Muscle of back (tissue), 13 donors: ENCODE measurements at places on chromosomes 7 and 10.

DNA sequence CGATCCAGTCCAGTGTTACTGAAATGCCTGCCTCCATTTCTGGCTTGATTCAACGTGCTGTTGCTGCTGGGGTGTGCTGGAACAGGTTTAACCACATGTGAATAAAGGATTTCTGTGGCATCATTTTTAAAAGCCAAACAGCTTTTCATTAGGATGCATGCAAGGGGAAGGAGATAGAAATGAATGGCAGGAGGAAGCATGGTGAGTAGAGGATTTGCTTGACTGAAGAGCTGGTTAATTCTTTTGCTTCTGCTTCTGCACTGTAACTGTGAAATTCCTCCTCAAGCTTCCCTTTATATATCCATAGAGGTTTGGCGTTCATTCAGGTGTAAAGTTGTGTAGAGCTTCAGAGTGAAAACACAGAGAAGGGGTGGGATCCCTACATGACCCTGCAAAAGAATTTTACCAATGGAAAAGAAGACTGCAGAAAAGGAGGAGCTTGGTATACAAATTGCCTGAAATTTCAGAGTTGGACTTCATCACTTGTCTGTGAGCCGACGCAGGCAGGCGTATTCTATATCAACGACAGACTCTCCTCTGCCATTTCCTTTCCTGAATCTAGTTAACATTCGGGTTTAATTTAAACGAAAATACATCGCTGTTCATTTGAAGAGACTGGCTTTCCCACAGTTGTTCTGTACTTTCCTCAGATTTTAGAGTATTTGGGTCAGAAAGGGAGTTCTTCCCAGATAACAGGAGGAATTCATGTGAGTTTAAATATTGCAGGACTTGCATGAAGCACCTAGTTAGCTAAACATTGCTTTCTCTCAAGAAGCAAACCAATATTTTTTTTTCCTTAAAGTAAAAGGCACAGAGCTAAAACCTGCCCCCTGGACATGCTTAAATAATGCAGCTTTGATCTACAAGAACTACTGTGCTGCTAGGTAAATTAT, at the start of gene SOSTDC1:
TSS of gene SOSTDC1 (minus strand) at position 270 of the 893 bp plus-strand sequence. CDS start at position 200, 70 bp downstream.
- DNase-seq: peak; percentile 69

DNA sequence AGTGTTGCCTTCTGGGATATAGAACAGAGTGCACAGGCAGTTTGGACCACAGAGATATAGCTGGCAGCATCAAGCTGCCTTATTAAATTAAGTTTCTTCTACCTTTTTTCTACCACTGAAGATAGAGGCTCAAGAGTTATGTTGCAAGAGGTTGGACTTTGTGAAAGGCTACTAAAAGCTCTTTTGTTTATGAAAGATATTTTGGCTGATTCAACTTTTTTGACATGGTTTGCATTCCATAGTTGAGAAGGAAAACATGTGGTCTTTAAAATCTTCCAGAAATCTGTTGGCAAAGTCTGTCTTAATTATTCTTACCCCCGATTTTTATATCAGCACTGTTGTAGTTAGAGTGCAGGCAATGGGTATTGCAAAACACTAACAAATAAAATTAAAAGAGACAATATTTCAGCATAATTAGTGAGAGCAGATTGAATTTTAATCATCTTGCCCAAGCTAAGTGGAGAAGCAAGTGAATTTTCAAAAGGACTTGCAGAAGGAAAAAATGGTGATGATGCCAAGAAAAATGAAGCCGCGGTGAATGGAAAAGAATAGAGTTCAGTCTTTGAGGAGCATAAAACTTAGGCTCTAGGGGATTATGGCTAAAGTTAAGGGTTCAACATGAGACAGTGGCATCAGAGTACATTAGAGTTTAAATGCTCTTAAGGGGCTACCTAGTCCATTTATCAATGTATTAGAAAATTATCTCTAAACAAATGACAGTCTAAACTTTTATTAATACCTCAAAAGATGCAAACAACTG, 450.9 kb upstream of the CNTNAP2 start:
- no peak for DNase-seq

- no peak for DNase-seq
Observed at GRCh38 chr7:77797734-77798393, 370 bp downstream of the TMEM60 start.

GRCh38 chr10:77463967-77464745, 173.5 kb downstream of the KCNMA1 start:
- DNase-seq: no peak

- DNase-seq: no peak
Observed at GRCh38 chr7:139453673-139454321, 29.7 kb downstream of the KLRG2 start.

GRCh38 chr7:1059200-1060091, 15.1 kb downstream of the GPR146 start:
- no peak for DNase-seq

DNA sequence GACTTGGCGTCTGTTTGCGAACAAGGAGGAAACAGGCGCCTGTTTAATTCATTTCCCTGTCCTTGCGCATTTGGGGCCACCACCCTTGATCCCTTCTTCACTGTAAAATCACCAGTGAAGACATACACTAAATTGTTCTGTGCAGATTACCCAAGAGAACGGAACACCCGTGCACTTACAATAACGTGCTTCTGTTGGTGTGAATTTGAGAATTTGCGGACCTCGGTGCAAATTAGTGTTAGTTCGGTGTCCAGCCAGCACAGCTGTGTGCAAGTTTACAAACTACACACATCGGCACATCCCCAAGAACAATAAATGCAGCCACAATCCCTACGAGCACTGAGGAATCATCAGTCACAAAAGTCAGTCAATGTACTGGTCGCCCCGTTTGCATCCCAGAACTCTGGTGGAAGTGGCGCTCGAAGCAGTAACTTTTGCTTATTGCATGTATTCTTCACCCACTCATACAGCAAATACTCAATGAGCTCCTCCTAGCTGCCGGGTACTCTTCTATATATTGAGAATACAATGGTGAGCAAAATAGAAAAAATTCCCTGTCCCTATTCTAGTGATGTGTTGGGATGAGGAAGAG, 786 bp upstream of the CNOT4 start:
- DNase-seq: peak; percentile 16

- DNase-seq: peak; percentile 69
Observed at GRCh38 chr7:15209429-15209828, 306.9 kb upstream of the DGKB start.

DNA sequence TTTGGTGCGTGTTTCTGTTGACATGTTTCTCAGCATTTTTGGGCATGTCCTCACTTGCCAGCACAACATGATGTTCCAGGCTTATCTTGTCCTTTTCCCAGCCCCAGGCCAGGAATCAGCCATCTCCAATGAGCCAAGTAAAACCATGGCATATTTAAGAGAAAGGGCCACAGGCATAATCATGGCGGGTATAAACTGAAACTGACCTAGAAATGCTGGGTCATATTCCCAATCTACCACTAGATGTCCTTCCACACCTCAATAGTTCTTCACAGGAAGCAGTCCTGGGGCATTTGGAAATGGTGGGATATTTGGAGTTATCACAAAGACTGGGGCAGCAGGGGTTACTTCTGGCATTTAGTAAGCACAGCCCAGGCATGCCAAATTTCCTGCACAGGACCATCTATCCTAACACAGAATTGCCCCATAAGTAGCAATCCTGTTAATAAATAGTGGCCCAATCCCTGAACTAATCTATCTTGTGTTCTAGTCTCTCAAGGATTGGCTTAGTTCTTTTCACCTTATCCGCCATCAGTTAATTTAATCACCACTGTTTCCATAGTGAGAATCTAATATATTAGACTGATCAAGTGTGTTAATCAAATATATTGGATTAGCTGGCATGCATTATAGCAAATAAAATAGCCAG, 101.6 kb downstream of the NPSR1 start:
- no peak for DNase-seq

DNA sequence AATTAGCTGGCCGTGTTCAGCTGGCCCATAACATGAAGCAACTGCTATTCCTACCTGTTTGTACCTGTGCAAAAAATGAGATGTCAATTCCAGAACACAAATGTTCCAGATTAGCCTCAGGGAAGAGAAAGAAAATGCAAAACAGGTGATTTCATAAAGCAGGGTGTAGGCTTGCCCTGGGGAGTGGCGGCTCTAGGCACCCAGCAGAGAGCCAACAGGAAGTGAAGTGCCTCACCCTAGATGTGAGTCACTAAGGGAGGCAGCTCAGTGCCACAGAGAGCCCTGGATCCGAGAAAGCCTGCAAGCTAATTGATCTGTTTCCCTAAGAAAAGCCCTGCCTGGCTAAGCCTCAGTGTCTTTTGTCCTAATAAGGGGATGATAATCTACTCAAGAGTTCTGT, 240.0 kb downstream of the ARHGAP21 start:
- no peak for DNase-seq

- DNase-seq: no peak
Observed at GRCh38 chr10:48296576-48297098, 9.8 kb upstream of the MAPK8 start.

GRCh38 chr10:116728526-116729096, 13.8 kb downstream of the HSPA12A start:
- DNase-seq: no peak

- no peak for DNase-seq
Observed at GRCh38 chr10:86651021-86651471, 3.3 kb upstream of the OPN4 start.

DNA sequence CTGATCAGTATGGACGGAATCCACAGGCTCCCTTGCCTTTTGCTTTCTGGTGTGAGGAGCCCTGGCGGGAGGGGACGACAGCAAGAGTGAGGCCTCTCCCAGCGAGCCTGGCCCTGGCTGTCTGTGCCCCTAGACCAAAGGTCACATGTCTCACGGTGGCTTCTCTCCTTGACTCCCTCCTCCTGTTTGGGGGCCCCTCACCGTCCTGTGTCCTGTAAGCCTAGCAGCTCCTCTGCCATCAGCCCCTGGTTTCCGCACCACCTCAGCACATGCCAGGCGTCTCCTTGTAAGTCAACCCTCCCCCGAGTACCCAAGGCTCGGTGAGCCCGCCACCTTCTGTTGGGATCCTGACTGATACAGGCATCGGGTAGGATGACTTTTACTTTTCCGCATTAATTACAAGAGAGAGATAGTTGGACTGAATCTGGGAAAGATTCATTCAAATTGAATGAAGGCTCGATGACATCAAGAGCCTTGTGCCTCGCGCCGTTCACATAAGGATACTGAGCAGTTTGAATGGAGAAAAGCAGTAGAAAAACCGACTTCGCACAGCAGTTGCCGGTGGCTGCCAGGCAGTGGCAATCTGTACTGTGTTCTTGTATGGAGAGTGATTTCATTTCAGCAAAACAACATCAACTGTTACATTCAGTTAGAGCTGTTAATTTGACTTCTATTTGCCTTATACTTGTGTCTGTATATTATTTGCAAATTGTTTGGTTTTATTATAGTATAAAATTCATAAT, 119.8 kb downstream of the XRCC2 start:
- no peak for DNase-seq

GRCh38 chr10:64086083-64086767, 565.0 kb downstream of the REEP3 start:
- no peak for DNase-seq

DNA sequence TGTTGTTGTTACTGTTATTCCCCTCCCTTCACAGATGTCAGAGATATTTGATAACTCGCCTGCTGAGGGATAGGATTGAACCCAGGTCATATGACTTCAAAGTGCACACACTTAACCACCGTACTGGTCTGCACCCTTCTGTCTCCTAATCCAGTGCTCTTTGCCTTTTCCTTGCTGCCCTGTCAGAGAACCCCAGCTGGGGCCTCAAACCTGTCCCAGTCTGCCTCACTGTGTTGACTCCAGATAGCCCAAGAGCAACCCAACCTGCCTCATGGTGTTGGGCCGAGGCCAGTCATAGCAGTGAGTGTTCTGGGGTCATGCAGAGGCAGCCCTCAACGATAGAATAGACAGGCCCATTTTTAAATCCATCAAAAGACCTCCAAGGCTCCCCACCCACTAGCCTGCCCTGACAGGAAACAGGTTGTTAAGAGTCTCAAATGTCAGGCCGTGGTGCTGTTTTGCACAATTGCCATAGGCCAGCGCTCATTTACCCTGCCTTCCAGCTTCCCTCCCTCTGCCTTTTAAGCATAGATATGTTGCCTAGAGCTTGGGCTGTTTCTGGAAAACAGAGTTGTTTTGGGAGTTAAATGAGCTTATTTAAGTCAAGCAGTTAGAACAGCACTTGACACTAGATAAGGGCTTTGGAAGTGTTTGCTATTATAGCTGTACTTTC, 37.0 kb upstream of the PDCD4 start:
- peak; percentile 73 for DNase-seq

- DNase-seq: no peak
Observed at GRCh38 chr7:135775230-135775629, 26.6 kb upstream of the FAM180A start.
